DMS 273 treated with DMSO at 0.1 percent for 48 hours (cell line): ENCODE measurements at places on chromosomes 12 and 14.

- peak; percentile 1 for DNase-seq
Observed at GRCh38 chr12:90151491-90152015, 442.9 kb upstream of the ATP2B1 start.

DNA sequence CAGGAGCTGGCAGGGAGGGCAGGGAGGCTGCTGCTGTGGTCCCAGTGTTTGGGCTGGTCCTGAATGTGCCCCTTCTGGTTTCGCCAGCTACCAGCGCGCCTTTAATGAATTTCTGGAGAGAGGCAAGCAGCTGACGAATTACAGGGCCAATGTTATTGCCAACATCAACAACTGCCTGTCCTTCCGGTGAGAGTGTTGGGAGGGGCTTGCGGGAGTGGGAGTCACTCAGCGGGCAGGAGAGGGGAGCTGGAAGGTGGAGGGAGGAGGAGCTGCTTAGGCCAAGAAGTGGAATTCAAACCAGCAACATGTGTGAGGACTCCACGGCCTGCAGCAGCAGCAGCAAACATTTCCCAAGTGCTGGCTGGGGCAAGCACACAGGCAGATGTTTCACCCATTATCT is 7.7 kb downstream of the TNFAIP2 start:
- DNase-seq, result no peak

DNA sequence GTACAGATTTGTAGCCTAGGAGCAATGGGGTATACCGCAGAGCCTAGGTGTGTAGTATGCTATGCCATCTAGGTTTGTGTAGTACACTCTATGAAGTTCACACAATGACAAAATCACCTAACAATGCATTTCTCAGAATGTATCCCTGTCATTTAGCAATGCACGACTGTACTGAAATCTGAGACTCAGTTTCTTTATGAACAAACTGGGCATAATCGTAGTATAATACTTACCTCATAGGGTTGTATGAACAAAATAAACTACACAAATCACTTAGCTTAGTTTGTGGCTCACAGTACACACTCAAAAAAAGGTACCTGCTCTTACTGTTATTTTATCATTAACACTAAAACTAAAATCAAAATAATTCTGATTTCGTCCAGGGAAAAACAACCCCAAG is 6.9 kb upstream of the PRKAG1 start:
- no peak for DNase-seq

GRCh38 chr14:104975481-104976197 is 2.5 kb downstream of the AHNAK2 start:
- DNase-seq, result no peak

DNA sequence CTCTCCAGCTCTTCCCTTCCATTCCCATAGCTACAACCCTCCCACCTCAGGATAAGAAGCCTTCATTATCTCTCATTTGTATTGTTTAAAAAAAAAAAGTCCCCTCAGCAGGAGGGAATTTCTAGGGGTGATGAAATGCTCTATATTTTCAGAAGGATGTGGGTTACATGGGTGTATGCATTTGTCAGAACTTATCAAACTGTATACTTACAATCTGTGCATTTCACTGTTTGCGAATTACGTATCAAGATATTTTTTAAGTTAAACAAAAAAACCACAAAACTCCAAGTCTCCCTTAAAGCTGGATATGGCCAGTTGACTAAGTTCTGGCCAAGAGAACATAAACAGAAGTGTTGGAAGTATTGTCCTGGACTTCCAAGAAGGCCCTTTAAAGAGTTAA is 2.0 kb upstream of the FKBP11 start:
- DNase-seq, result no peak
